Activated CD4-positive, CD25-positive, alpha-beta regulatory T cell treated with anti-CD3 and anti-CD28 coated beads, Interleukin-2, amount 50 U/mL, for 24 hours (primary cell): ENCODE measurements at places on chromosomes 7 and 10.

GRCh38 chr10:28652703-28653102, 24.6 kb upstream of the BAMBI start:
- ATAC-seq: no peak

DNA sequence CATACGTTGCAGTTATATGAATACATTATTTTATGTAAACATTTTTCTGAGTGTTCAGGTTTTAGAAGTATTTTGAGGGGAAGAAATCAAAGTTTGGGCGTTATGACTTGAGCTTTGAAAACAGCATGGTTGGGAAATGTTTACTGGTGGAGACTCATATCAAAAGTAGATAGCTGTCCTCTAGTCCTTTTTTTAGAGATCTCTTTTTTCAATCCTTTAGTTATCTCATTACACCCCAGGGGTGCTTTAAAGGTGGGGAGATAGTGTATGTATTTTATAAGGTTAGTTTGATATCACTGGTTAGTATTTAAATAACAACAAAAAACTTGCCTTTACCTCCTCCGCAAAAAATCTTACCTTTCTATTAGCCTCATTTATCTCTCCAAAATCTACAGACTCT, 2.3 kb downstream of the DMTF1 start:
- ATAC-seq: no peak

DNA sequence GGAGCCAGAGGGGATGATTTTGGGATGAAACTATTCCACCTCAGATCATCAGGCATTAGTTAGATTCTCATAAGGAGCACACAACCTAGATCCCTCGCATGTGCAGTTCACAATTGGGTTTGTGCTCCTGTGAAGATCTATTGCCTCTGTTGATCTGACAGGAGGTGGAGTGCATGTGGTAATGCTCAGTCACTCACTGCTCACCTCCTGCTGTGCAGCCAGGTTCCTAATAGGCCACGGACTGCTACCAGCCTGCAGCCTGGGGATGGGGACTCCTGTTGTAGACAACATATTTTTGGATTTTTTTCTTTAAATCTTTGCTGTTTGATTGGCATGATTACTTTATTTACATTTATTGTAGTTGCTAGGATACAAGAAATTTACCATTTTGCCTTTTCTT, 765.0 kb downstream of the INHBA start:
- no peak for ATAC-seq

- ATAC-seq: no peak
These were observed 42.4 kb downstream of the TNRC18 start for GRCh38 chr7:5381071-5381772.

DNA sequence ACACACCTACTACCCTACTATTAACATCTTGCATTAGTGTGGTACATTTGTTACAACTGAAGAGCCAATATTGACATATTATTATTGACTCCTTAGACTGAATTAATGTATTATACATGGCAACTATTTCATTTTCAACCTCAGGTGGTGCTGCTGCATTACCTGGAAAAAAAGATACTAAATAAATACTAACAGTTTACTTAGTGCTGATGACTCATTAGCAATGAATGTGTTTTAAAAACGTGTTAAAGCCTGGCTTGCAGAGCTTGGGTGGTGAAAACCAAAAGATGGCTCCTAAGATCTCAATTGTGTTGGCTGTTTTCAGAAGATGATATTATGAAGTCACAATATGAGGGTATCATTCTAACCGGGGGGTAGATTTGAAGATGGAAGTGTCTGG, 34.8 kb downstream of the CFAP43 start:
- no peak for ATAC-seq

DNA sequence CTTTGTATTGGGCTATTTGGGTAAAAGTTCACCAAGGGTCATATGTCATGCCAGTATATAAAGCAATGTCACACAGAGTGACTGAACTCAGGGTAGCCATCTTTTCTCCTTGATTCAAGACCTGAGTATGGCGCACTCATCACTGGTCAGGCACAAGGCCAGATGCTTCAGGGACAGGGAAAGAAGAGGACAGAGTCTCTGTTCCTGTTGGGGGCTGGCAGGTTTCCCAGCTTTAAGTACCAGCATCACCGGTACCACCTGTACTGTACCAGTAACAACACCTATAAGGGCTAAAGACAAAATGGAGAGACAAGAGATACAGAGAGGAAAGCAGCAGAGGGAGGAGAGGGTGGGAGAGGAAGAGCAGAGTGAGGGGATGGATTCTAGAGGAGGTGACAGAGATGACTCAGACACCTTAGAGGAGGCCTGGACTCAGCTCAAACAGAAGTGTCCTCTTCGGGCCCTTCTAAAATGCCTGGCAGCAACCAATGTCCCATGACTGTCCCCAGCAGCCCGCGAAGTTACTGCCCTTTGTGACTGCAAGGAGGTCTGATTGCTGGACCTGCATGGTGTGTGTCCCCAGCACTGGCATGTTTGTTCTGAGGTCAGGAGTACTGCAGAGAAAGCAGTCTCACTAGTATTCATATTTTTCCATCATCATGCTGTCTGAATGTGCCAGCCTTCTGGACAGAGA, 191.3 kb downstream of the MYOF start:
- no peak for ATAC-seq
